ENCODE measurements at places on chromosomes 16 and 17.

DNA sequence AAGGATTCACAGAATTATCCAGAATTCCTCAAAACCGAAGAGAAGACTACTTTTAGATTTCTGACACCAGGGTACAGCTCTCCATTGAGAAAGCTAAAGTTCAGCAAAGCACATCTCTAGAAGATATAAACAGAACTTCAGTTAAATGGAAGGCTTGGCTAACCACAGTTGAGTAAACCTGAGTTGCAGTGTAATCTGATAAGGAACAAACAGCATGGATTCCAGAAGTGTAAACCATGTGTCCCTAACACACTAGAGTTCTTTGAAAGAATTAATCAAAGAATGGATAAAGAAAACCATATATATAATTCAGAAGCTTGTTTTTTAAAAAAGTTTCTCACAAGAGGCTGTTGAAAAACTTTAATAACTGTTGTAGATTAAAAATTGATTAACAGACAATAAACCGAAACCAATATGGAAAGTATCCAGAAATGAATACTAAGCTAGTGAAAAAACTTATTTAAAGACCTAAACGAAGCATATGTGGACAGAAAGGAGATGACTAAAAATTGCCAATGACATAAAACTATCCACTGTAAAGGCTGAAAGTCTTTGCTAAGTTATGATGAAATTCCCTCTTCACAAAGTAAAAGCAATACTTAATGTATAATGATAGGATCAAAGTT is 4.3 kb downstream of the RNF43 start:
- DNase-seq, result no peak

- peak; percentile 34 for DNase-seq
These were observed 24.9 kb downstream of the USP31 start for GRCh38 chr16:23124315-23124714.

DNA sequence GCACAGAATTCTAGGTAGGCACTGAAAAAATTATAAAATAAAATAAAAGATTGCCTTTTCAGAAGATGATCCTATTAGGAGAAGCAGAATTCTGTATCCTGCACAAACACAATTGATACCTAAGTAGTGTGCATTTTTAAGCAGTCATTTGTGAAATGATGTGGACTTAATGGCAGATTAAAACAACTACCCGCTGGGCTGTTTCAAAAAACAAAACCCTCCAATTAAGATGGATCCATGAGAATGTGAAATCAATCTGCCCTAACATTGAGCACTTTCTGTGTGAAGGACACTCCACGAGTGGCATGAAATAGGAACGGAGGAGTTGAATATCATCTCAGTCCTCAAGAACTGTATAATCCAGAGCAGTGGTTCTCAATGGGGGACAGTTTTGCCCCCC is 1012.8 kb upstream of the EEF2KMT start:
- DNase-seq, result no peak

DNA sequence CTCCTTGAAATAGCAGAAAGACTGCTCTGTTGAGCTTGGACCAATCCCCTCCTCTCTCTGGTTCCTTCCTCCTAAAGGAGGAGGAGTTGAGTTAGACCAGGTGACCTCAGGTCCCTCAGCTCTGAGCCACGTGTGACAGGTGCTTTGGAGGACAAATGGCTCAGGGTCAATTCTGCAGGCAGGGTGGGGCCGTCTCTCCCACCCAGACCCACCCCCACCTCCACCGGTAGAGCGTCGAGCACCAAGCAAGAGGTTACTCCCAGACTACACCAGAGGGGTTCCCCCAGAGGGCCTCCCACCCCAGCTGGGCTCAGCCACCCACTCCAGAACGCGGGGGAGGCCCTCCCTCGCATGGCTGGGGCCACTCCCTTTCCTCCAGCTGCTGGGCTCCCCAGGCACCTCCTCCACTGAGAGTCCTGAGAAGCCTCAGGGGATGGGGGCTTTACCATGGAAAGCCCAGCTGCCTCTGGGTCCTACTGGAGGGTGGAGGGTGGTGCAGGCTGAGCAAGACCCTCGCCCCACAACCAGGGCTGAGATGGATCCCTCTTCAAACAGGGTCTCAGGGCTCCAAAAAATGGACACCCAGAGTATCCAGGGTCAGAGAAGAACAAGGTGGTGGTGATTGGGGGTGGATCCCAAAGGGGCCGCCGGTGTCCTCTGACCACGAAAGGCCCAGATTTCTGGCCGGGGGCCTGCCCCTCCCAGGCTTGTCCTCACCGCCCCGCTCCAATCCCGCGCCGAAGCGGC is 7.6 kb downstream of the MYO1C start:
- DNase-seq, result peak; percentile 55

GRCh38 chr16:81403601-81404391 is 40.8 kb upstream of the CMIP start:
- peak; percentile 59 for DNase-seq

- no peak for DNase-seq
These were observed 19.0 kb downstream of the MYH3 start for GRCh38 chr17:10638151-10638550.

GRCh38 chr17:14084955-14085354 is 15.7 kb downstream of the COX10 start:
- no peak for DNase-seq

Data from T1000 (cell line).